ENCODE measurements at places on chromosomes 7 and 10. TPM values are rescaled to one million over a fixed set of nuclear protein-coding genes. Genes with fewer than 3 reads are reported as not detected.

DNA sequence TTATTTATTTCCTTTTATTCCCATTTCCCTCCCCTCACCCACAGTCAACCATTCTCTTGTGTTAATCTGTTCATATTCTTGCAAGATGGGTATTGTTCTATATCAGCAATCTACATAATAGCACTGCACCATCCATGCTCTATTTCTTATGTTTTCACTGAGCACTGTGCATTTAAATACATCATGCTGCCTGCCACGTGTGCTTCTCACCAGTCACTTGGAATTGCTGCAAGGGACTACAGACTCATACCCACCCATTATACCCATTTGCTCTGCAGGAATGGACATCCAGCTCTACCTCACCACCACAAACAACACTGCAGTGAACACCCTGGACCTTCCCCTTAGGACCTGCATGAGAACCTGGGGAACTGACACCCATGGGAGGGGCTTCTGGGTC lies 20.8 kb downstream of the DLG5 start:
- DNase-seq = no peak

DNA sequence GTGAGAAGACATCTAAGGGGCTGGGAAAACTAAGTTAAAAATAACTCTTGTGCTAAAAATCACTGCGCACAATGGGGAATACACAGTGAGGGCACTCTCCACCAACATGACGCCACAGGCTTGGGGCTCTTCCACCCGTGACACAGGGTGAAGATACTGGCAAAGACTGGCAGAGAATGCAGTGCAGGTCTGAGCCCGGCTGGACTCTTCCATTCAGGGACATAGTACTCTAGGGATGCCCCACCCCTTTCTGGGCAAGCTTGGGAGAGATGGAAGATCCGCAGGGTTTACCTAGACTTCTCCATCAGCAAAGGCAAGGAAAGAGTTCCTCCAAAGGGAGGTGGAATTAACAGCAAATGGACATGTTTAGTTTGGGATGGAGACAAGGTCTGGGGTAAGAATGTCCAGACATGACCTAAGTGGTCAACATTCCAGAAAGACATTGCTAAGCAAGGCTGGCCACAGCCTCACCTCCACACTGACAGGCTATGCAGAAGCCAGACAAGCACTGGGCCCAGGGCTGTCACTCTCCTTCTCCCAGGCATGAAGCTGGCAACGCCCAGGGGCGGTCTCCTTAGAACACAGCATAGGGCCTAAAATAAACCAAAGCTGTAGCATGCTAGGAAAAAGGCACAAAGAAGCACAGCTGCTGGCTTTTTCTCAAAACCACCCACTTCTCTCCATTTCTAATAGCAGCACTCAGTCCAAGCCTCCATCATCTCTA lies 28.1 kb downstream of the XPNPEP1 start:
- no peak for DNase-seq

- no peak for DNase-seq
Observed at GRCh38 chr7:159310457-159311171, 165.9 kb upstream of the VIPR2 start.

DNA sequence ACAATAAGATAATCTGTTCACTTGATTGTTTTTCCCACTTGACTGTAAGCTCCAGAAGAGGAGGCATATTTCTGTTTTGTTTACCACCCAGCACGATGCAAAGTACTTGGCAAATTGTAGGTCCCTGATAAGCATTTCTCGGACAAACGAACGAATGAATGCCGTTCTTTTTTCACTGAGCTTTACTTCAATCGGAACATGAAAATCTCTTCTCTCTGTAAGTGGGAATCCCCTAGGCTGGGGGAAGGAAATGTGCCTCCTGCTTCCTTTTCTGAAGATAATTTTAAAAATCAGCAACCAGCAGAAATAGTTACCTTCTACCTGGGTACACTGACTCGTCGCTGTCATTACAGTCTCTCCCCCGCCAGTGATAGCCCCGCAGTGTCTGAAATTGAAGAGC lies 102.9 kb downstream of the AOAH start:
- DNase-seq = no peak

The MGMT gene
- 70.0 TPM for polyA plus RNA-seq

The TMEM236 gene
- polyA plus RNA-seq = 0.09 TPM

The NOS3 gene
- 9.3 TPM for polyA plus RNA-seq

Measured in kidney (tissue), 22 donors.